ENCODE measurements at places on chromosomes 12 and 14.

DNA sequence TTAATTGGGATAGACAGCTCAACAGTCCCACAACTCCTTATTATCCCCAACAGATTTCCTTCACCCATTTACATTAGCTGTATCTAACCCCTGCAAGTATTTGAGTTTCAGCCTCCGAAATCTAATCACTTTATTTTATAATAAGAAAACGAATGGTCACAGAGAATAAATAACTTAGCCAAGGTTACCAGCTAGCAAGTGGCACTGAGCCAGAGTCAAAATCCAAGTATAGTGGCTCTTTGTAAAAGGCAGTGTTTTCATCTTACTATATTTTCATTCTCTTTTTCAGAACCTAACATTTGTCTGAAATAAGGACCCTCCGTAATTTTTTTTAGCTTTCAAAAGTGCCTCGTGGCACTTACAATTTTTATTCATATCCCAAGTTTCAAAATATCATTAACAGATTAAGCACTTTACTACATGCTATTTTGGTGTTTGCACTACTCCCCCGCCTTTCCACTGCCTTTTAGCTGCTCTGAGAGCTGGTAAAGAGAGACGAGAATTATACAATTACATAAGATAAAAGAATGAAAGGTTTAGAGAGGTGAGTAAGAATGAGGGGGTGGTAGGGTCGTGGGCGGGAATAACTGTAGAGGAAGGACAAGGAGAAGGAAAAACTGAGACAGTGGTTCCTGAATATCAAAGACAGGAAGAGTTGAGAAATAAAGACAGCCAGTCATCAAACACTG is 3.7 kb upstream of the USP15 start:
- no peak for DNase-seq

- no peak for DNase-seq
Measured at GRCh38 chr14:71472356-71473340, 459.6 kb upstream of the RGS6 start.

GRCh38 chr12:67504026-67504425 is 144.5 kb upstream of the DYRK2 start:
- DNase-seq = no peak

DNA sequence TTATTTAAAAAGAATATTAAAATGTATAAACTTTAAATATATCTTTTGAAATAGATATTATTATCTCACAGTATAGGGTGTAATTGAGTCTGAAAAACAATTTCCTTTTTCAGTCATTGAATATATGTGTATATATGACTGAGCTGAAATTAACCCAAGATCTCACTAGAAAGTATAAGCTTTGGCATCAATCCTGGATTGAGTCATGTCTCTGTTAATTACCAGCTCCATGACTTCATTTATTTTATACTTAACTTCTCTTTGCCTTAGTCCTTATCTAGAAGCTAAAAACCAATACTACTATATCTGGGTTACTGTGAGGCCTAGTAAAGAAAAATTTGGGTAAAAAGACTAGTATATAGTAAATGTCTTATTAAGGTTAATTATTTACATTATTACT is 1020.3 kb downstream of the LRFN5 start:
- no peak for DNase-seq

- DNase-seq = no peak
Measured at GRCh38 chr12:1457901-1458300, 136.5 kb downstream of the FBXL14 start.

DNA sequence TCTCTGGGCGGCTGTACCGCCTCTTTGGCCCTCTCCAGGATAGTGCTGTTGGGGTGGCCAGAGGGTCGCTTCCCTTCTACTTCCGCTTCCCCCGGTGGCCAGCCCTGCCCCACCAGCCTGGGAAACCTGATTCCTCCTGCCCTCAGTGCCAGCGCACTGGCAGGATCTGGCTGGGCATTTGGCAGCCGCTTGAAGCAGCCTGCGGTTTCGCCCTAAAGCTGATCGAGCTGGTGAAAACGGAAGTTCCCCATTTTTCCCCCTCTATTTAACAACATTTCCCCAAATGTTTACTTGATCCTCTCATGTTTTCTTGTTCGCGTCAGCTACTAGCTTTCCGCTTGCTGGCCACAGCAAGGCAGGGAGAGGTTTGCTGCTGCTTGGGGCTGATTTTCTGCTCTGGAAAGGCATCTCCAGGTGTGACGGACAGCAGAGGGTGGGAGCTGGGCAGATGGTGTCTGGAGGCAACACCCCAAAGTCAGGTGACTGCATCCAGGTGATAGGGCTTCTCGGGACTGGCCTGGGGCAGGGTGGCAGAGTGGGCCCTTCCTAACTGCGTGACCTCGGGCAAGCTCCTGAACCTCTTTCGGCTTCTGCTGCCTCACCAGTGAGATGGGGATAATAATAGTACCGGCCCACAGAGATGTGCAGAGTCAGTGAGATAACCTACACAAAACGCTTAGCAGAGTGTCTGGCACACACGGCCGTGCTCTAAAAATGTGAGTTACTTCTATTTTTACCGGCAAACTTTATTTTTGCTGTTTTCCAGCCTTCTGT is 53.1 kb downstream of the TSPAN9 start:
- DNase-seq = no peak

- DNase-seq = no peak
Measured at GRCh38 chr12:55687746-55688145, 20.0 kb downstream of the ITGA7 start.

DNA sequence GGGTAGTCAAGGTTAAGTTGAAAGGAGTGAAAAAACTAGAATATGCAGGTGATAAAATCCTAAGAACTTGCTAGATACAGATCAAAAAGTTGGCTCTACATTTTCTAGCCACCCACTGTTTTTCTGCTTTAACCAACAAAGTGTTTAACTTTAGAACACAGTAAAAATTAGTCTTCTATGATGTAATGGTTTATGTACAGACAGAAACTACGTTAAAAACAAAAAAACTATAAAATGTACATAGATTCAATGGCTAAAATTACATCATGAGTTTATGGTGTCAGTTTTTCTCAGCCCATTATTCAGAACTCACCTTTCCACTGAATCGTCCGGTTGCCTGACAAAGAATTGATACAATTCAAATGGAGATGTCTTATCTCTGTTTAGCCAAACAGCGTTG is 2.1 kb downstream of the YARS2 start:
- DNase-seq = no peak

Data from dermis blood vessel endothelial cell (primary cell).